ENCODE measurements at places on chromosomes 3 and 15.

DNA sequence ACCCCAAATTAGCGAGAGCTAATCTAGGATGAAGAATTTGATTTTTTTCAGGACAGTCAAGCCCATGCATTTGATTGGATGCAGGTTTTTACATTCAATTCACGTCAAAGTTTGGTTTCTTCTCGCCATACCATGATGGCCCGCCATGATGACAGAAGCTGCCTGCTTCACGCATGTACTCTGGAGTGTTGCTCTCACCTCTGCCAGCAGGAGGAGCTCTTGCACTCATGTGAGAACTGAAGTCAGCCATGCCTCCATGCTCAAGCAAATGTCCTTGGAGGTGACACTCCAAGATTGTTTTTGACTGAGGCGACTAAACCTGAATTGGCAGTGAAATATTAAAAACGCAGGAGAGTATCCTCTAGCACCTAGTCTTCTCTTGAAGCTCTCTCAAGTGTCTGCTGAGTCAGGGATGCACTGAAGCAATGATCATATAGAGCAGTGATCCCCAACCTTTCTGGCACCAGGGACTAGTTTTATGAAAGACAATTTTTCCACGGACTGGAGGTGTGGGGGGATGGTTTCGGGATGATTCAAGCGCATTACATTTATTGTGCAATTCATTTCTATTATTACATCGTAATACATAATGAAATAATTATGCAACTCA lies 120.9 kb downstream of the SAMMSON start:
- no peak for DNase-seq

GRCh38 chr15:70473581-70474370 lies 289.6 kb downstream of the UACA start:
- no peak for DNase-seq

DNA sequence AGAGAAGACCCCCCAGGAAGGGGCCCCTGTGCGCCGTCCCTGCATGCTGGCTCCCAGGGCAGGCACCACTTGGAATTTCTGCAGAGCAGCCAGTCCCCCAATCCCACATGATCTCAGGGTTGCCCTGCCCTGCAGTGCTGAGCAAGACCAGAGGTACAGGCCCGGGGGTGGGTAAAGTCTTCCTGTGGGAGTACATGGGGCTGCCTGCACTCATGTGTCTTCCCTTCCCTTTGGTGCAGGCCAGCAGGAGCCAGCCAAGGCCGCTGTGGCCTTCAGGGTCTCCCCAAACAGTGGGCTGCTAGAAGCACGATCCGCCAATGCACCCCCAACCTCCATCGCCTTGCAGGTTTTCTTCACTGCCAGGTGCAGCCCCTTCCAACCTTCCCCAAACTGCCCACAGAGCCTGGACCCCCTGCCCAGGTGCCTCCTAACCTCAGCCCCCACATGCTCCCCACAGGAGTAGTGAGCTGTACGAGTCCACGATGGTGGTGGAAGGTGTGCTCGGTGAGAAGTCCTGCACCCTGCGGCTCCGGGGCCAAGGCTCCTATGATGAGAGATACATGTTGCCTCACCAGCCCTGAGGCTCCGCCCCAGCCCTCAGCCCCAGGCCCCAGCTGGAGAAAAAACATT lies 15.0 kb downstream of the ACAA1 start:
- no peak for DNase-seq

DNA sequence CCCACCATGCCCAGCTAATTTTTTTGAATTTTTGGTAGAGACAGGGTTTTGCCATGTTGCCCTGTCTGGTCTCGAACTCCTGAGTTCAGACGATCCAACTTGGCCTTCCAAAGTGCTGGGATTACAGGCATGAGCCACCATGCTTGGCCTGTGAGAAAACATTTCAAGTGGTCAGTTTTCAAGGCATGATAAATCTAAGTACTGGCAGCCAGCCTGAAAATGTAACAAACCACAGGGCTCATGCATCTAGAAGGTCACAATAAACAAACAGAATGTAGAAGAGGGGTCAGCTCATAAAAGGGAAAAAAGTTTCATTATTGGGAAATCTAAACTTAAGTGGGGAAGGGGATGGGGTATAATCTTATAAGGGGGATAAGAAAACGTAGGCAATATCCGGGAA lies 39.9 kb downstream of the PPCDC start:
- DNase-seq: no peak

DNA sequence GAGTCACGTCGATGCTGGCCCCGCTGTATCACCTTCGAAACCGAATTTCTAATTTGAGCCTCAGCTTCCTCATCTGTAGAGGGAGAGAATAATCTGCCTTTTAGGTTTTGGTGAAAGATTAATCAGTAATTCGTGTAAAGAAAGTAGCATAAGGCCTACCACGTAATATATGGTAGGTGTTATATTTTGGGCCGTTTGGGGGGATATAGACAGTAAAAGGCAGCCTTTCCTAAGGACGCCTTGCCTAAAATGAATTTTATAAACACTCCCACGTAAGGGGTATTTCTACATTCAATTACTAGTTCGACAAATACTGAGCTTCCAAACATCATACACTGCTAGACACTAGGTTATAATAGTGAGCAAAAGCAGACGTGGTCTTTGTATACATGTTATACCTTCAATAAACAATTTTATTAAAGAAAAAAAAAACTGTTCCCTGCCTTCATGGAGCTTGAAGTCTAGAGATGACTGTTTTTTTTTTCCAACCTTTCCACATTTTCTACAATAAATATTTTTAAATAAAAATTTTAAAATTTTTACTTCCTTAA lies 737 bp downstream of the JAGN1 start:
- DNase-seq: no peak

GRCh38 chr3:22474706-22475445 lies 723.9 kb upstream of the ZNF385D start:
- no peak for DNase-seq

- no peak for DNase-seq
These were observed 10.6 kb upstream of the SLC25A36 start for GRCh38 chr3:140931016-140931454.

- DNase-seq: no peak
These were observed 37.1 kb downstream of the OXNAD1 start for GRCh38 chr3:16302082-16302631.

- no peak for DNase-seq
These were observed 56.6 kb downstream of the RHCG start for GRCh38 chr15:89439764-89440163.

- no peak for DNase-seq
These were observed 18.2 kb upstream of the CORO2B start for GRCh38 chr15:68560501-68561113.

- no peak for DNase-seq
These were observed 160.9 kb downstream of the TBC1D5 start for GRCh38 chr3:17581421-17582080.

- no peak for DNase-seq
These were observed 14.3 kb upstream of the FBXL22 start for GRCh38 chr15:63582718-63583426.

GRCh38 chr3:110327870-110328269 lies 743.7 kb upstream of the NECTIN3 start:
- no peak for DNase-seq

DNA sequence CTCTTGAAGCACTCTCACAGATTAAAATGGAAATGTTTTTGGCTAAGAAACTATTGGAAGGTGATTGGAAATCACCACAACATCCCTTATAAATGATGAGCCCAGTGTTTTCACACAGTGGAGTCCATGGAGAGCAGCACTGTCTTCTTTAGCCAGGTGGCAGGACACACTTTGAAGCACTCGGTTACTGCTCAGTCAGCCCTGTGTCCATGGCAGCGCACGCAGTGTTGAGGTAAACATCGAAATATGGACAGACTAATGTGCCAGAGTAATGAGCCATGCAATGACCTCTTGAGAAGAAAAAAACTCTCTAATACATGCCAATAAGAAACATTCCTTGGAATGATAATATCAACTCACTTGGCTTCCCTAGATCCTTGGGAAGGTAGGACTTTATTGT lies 66.6 kb downstream of the TGFBR2 start:
- no peak for DNase-seq

GRCh38 chr15:85694091-85694490 lies 100.6 kb downstream of the KLHL25 start:
- DNase-seq: no peak

- peak; percentile 24 for DNase-seq
These were observed 542 bp upstream of the UBAP1L start for GRCh38 chr15:65115542-65115941.
